ENCODE measurements at places on chromosomes 1 and 21. TPM values are rescaled to one million over a fixed set of nuclear protein-coding genes. Genes with fewer than 3 reads are reported as not detected.

The ADORA3 gene
- total RNA-seq = 13.2 TPM

The ST3GAL3 gene
- 23.0 TPM for total RNA-seq

The ENAH gene
- total RNA-seq = 48.2 TPM

The FAAH gene
- total RNA-seq = 58.7 TPM

The AMPD1 gene
- total RNA-seq = 2.9 TPM

- DNase-seq = no peak
- no peaks in the 10 kb centered on the region for H3K27me3 ChIP-seq
- H3K4me3 ChIP-seq = no peak overlapping the region
- H3K27ac ChIP-seq = no peak overlapping the region
- no peaks in the 10 kb centered on the region for H3K4me1 ChIP-seq
Observed at GRCh38 chr1:53370369-53370961, 42.6 kb upstream of the LRP8 start.

- H3K4me3 ChIP-seq = no peak overlapping the region
- peaks cover 21% of the 10 kb centered on the region for H3K36me3 ChIP-seq
- DNase-seq = no peak
- no peaks in the 10 kb centered on the region for H3K4me1 ChIP-seq
- H3K27me3 ChIP-seq = no peaks in the 10 kb centered on the region
Observed at GRCh38 chr1:9733160-9733789, 81.7 kb downstream of the PIK3CD start.

DNA sequence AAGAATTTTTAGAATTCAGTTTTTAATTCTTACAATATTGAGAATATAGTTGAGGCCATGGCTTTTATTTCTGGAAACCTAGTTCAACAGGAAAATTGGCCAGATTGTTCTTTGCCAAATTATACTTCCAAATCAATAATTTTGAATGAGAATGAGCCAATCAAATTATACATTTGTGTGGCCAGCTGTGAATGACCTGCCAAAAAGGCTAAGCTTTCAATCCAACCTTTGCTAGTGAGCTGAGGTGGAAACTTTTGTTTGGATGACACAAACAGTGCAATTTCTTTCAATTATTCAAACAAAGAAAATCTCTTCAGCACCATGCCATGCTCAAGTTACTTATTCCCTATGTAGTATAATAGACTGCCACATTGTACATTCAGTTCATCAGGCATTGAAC, 167.8 kb downstream of the PATJ start:
- no peak for DNase-seq
- H3K36me3 ChIP-seq = no peaks in the 10 kb centered on the region
- no peaks in the 10 kb centered on the region for H3K4me1 ChIP-seq
- no peak overlapping the region for H3K4me3 ChIP-seq

DNA sequence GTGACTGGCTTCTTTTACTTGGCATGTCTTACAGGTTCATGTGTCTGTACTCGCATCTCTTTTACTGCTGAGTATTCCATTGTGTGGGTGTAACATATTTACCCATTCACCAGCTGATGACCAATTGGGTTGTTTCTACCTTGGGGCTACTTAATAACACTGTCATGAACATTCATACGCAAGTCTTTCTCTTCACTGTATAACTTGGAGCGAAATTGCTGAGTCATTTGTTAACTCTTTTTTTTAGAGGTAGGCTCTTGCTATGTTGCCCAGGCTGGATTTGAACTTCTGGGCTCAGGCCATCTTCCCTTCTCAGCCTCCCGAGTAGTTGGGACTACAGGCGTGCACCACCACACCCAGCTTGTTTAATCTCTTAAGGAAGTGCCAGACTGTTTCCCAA, 6.5 kb downstream of the PYCR2 start:
- no peaks in the 10 kb centered on the region for H3K36me3 ChIP-seq
- peaks cover 14% of the 10 kb centered on the region for H3K4me1 ChIP-seq
- no peak overlapping the region for H3K4me3 ChIP-seq
- no peak overlapping the region for H3K27ac ChIP-seq
- no peak for DNase-seq

- no peak overlapping the region for H3K4me3 ChIP-seq
- no peaks in the 10 kb centered on the region for H3K27me3 ChIP-seq
- no peaks in the 10 kb centered on the region for H3K4me1 ChIP-seq
- no peak overlapping the region for H3K27ac ChIP-seq
- H3K36me3 ChIP-seq = no peaks in the 10 kb centered on the region
- no peak for DNase-seq
Observed at GRCh38 chr21:38861056-38861455, 55.3 kb downstream of the ETS2 start.

GRCh38 chr1:168742386-168742785, 13.4 kb upstream of the DPT start:
- no peaks in the 10 kb centered on the region for H3K36me3 ChIP-seq
- no peak for DNase-seq
- H3K4me1 ChIP-seq = no peaks in the 10 kb centered on the region
- no peaks in the 10 kb centered on the region for H3K27me3 ChIP-seq

- no peaks in the 10 kb centered on the region for H3K36me3 ChIP-seq
- no peaks in the 10 kb centered on the region for H3K4me1 ChIP-seq
Observed at GRCh38 chr1:18535391-18536210, 54.9 kb downstream of the KLHDC7A start.

GRCh38 chr1:193569096-193569982, 382.9 kb upstream of the B3GALT2 start:
- H3K27me3 ChIP-seq = no peaks in the 10 kb centered on the region
- DNase-seq = no peak
- no peaks in the 10 kb centered on the region for H3K36me3 ChIP-seq
- no peaks in the 10 kb centered on the region for H3K4me1 ChIP-seq
- no peak overlapping the region for H3K27ac ChIP-seq

DNA sequence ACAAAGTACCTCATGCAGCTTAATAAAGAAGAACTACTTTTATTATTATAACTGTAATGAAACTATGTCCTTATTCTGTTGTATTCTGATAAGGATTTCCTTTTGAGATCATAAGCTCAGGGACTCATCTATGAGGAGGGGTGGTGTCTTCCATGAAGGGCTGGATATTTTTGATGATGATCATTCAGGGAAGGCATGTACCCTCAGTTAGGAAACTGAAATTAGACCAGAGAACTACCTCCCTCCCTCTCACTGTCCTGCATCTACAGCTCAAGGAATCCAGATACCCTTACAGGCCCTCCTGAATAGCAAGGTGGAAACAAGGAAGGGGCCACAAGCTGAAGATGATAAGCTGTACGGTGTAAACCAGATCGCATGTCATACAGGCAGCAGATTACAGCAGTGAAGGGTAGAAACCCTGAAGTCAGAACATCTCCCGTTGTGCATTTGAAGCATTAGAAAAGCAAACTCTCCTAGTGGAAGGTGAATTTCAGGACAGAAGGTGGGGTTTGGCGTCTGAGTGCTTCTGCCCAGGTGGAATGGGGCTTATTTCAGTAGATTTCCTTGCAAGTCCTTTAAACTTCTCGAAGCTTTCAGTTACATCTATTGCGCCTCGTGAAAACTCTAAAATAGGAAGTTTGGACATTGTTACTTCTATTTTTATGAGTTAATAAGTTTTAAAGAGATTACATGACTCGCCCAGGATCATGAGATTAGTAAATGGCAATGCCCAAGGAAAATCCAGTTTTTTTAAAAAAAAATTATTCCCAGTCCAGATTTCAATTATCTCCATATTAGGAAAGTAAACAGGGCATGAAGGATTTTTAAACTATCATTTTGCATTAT, 101.1 kb upstream of the HNRNPU start:
- DNase-seq = no peak
- no peak overlapping the region for H3K4me3 ChIP-seq
- no peaks in the 10 kb centered on the region for H3K4me1 ChIP-seq
- no peaks in the 10 kb centered on the region for H3K27me3 ChIP-seq
- no peak overlapping the region for H3K27ac ChIP-seq

- H3K27me3 ChIP-seq = no peaks in the 10 kb centered on the region
- no peak overlapping the region for H3K27ac ChIP-seq
- no peak for DNase-seq
- H3K4me3 ChIP-seq = no peak overlapping the region
Observed at GRCh38 chr1:113666126-113666525, 93.2 kb downstream of the PHTF1 start.

- H3K4me3 ChIP-seq = no peak overlapping the region
- no peaks in the 10 kb centered on the region for H3K36me3 ChIP-seq
- no peak for DNase-seq
- H3K27me3 ChIP-seq = no peaks in the 10 kb centered on the region
- no peaks in the 10 kb centered on the region for H3K4me1 ChIP-seq
Observed at GRCh38 chr1:230169454-230170152, 102.6 kb downstream of the GALNT2 start.

GRCh38 chr1:206050655-206051235, 2.2 kb upstream of the RHEX start:
- no peak overlapping the region for H3K4me3 ChIP-seq
- no peak for DNase-seq
- no peaks in the 10 kb centered on the region for H3K36me3 ChIP-seq
- no peaks in the 10 kb centered on the region for H3K27me3 ChIP-seq

- no peak overlapping the region for H3K27ac ChIP-seq
- H3K27me3 ChIP-seq = no peaks in the 10 kb centered on the region
- no peaks in the 10 kb centered on the region for H3K4me1 ChIP-seq
Observed at GRCh38 chr21:14718951-14719350, 172.8 kb upstream of the SAMSN1 start.

Measured in breast epithelium (tissue), 4 donors.